NCI-H82 (cell line): ENCODE measurements at places on chromosomes 2 and 18.

- DNase-seq = no peak
Measured at GRCh38 chr2:104871972-104872865, 18.3 kb downstream of the POU3F3 start.

DNA sequence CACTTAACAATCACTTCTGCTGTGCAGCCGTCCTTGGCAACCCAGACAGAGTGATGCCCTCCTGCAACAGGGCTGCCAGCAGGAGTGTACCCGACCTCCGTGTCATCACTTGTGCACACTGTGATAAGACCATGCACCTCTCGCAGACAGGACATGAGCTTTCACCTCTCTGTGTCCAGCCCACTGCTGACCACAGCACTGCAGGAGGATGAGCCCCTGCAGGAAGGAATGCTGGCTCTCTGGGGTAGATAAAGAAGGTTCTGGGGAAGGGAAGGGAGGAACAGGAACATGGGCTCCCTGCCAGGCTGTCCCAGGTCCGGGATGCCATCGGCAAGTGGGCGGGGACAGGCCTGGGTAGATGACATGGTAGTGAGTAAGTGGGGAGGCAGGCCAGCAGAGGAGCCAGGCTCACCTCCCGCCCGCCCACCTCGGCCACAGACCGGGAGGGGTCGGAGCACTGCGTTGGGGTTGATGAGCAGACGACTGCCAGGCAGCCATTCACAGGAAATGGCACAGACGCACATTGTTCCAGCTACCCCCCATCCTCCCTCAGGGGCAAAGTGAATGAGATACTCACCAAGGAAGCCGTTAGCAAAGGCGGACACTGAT lies 18.6 kb upstream of the COL6A3 start:
- DNase-seq = no peak

DNA sequence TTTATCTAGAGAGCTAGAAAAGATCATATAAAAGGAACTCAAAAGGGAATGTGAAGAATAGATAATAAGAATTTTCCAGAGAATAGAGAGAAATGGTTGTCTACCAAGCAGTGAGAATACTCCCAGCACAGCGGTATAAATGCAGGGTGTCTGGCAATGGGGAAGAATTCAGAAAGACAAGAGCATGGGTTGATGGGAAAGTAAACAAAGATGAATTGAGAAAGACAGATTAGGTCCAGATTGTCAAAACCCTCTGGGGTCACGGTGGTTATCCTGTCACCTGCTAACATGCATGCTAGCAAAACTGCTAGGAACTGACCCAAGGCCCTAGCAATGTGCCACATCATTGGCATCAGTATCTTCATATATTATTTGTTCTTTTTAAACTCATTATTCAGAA lies 30.8 kb upstream of the C1D start:
- DNase-seq = peak; percentile 11

DNA sequence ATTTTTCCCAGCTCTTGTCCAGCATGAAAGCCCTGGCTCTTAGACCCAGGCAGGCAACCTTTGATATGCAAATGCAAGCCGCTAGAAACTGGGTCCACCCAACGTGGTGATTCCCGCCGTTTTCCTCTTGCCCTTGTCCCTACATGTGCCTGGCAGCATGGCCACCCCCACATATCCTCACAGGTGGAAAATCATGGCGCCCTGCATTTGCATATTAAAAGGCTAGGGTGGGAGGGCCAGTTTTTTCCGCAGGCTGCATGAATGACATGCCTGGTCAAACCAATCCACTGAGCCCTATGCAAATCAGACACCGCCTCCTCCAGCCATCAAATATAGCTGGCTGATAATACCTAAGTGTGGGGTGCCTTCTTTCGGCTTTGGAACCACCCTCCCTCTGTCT lies 1091.8 kb upstream of the NXPH2 start:
- DNase-seq = no peak

- DNase-seq = no peak
Measured at GRCh38 chr2:159098921-159099411, 130.5 kb downstream of the TANC1 start.

DNA sequence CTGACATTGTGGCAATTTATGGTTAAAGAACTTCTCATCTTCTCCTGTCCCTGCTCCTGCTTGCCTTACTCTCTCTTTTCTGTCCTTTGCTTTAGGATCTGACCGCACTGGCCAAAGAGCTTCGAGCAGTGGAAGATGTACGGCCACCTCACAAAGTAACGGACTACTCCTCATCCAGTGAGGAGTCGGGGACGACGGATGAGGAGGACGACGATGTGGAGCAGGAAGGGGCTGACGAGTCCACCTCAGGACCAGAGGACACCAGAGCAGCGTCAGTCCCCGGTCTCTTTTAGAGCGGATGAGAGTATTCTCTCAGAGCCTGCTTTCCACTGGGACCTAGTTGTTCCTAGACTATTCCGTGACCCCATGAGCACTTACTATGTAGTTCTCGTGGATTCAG lies 122.2 kb upstream of the IL1R2 start:
- no peak for DNase-seq

DNA sequence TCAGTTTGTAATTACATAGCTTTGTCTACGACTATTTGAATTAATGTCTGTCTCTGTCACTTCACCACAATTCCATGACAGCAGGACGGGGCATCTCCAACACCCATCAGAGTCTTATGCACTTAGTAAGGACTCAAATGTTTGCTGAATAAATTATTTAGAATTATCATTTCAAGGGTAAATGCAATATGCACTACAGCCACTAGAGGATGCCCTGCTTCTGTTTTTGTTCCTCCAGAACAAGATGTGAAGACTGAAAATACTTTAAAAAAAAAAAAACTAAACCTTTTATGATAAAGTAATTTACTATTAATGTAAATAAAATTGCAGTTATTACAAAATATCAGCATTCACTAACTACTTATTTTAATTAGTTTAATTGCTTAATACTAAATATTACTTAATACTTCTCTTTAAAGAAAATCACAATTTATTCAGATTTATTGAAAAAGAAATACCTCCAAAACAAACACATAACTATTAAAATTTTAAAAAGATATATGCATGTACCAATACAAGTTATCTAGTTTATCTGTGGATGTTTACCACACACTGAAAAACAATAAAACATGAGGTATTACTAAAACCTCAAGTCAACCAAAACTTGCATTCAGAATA lies 3.2 kb downstream of the PIGN start:
- peak; percentile 71 for DNase-seq

GRCh38 chr2:33516456-33516995 lies 40.1 kb downstream of the RASGRP3 start:
- DNase-seq = no peak

GRCh38 chr18:9906481-9906880 lies 7.3 kb upstream of the VAPA start:
- no peak for DNase-seq

DNA sequence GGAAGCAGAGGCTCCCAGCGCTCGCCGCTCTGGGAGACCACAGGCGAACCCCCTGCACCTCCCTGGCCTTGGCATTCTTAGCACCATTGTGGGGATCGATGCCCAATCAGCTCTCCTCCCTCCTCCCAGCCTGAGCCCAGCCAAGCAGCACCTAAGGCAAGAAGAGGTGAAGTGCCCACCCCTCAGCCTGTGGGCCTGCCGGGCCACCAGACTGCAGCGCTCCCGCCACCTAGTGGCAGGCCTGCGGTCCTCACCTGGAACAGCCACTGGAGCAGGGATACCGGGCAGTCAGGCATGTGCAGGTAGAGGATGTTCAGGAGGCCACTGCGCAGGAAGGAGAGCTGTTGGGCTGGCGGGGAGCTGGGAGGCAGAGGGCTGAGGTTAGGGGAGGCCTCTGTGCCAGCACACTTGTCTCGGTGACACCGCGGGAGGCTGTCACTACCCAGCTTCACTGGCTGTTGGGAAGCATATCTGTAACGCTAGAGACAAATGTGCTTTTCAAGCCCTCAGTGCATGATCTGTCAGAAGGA lies 35.2 kb downstream of the FAM178B start:
- peak; percentile 90 for DNase-seq

DNA sequence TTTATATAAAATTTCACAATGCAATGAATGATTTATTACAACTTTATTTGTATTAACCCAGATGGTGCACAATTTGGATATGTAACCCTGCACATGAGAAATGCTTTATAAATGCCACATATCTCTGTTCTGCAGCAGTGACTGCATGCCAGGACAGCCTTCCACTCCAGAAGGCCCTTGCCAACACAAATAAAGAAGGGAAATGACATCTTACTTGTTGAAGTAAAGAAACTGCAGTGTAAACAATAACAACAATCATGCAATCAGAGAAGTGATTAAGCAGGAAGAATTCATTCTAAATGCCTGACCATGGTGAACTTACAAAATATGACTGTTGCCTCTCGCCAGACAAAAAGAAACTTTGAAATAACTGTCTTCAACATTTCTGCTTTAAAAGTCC lies 129.9 kb upstream of the CHST9 start:
- no peak for DNase-seq

DNA sequence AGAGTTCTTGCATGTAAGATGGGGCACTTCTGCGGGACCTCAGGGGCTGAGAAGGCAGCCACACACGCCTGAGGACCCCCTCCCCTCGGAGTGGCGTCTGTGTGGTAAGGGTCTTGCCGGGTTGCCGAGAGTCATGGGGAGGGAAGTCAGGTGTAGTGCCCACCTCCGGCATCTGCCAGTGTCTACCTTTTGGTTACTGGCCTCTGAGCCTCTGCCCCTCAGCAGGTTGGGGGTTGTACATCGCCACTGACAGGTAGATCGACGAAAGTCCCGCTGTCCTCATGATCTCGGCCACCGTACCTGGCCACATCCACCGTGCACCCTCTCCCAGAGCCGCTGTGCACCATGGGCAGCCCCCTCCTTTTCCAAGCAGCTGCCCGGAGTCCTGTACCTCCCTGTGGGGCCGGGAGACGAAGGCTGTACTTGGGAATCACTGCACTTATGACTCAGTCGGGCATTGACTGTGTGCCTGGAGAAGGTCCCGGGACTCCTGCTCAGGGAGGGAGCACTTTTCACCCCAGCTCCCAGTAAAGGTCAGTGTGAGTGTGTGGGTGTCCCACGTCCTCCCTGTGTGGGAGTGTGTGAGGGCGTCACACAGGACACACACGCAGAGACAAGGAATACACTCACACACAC lies 332.4 kb upstream of the MYT1L start:
- no peak for DNase-seq

- no peak for DNase-seq
Measured at GRCh38 chr2:63057249-63058143, 6.9 kb downstream of the OTX1 start.

DNA sequence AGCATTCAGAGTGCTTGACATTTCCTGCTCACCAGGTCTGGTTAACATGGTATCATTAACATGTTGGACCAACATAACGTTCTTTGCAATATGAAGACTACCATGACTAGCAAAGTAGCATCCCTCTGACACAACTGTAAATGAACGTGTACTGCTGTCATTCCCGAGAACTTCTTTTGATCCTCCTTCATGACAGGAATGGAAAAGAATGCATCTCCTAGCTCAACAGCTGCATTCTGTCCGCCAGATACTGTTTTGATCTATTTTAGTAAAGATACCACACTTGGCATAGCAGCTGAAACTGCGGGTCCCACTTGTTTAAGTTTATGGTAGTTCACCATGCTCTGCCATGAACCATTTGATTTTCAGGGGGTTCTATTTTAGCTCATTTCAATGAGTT lies 144.2 kb upstream of the PARD3B start:
- no peak for DNase-seq

- DNase-seq = peak; percentile 23
Measured at GRCh38 chr18:45365835-45366234, 249.4 kb upstream of the SLC14A2 start.

GRCh38 chr18:63002305-63002704 lies 287.0 kb downstream of the PHLPP1 start:
- DNase-seq = peak; percentile 43

GRCh38 chr2:222859786-222860612 lies 837 bp upstream of the ACSL3 start:
- peak; percentile 55 for DNase-seq

- no peak for DNase-seq
Measured at GRCh38 chr18:12741351-12741750, 38.5 kb downstream of the PSMG2 start.

- DNase-seq = peak; percentile 43
Measured at GRCh38 chr2:190511104-190511503, 23.4 kb downstream of the NEMP2 start.

GRCh38 chr2:213108308-213108707 lies 43.1 kb downstream of the IKZF2 start:
- peak; percentile 19 for DNase-seq

- DNase-seq = no peak
Measured at GRCh38 chr18:25322806-25323205, 29.2 kb downstream of the ZNF521 start.

GRCh38 chr2:96505231-96505889 lies at the start of gene NEURL3:
TSS of gene NEURL3 (minus strand) at chr2:96505357. CDS start at chr2:96505286, 71 bp downstream.
- DNase-seq = no peak

DNA sequence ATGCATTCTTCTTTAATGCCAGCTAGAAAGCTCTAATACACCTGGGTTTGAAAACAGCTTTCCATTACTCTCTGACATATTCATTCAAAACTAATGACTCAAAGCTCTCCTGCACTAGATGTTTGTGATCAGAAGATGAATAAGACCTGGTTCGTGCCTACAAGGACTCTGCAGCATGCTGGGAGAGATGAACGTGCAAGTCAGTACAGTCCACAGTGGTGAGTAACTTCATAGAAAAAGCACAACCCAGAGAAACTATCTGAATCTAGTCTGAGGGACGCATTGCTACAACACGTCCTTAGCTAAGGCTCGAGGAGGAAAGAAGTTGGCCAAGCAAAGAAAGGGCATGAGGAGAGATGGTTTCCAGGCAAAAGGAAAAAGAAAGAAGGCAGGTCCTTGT lies 234.3 kb downstream of the OSR1 start:
- DNase-seq = no peak

GRCh38 chr2:45653122-45653913 lies 1.8 kb downstream of the PRKCE start:
- no peak for DNase-seq

DNA sequence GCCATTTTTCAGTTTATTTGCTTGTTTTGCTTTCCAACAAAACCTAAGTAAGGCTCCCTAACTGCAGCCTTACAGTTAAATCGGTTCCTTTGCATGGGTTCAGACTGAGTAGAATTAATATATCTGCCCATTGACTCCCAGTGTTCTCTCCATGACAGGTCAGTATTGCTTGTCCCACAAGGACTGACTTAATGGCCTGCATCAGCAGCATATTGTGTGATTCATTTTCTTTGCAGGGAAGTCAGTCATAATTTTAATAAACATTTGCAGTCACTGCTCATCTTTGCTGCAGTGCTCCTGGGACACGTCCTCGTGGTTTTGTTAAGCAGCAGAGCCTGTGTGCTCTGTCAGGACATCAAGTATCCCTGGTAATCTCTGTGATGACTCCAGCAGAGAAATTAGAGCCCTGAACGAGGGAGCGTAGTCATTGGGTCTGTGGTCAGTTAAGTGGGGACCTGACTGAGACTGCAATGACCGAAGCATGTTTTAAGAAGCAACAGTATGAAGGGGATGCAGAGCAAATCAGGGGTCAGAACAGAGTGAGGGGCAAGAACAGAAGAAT lies 93.3 kb downstream of the CDH20 start:
- DNase-seq = no peak

GRCh38 chr2:169426069-169426663 lies 53.1 kb upstream of the BBS5 start:
- no peak for DNase-seq

DNA sequence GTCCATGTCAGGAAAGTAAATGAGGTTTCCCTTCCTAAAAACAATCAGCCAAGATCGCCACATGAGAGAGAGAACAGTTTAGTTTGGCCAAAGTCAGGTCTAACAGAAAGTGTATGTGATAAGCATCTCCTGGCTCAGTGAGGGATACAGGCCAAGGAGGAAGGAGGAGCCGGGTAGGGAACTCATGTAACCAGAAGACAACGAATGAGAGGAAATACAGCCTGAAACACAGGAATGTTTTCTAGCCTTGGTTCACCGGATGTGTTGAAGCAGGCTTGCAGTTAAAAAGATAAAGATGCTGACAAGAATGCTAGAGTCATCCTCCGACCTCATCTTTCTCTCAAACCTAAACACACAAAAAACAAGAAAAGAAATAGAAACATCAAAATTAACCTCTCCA lies 283.9 kb upstream of the SIX2 start:
- no peak for DNase-seq
